ENCODE measurements at places on chromosomes 13 and 19. TPM values are rescaled to one million over a fixed set of nuclear protein-coding genes. Genes with fewer than 3 reads are reported as not detected.

GRCh38 chr13:101454767-101455166 is 2.3 kb downstream of the ITGBL1 start:
- no peak for DNase-seq

DNA sequence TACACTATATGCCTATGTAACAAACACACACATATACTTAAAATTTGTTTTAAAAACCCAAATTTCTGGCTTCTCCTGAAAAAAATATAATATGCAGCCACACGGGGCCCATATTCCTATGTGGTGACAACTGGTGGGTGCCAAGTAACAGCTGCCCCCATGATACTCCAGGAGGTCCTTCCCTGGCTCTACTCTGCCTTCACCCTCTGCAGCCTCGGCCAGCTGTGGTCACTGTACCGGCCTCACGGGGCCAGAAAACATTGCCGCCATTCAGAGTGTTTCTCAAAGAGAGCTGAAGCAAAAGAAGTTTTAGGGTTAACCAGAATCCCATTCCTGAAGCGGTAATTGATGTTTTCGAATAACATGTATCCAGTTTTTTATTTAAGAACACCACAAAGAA is 32.6 kb upstream of the POP4 start:
- DNase-seq = no peak

The FPR1 gene
- 6.7 TPM for total RNA-seq

DNA sequence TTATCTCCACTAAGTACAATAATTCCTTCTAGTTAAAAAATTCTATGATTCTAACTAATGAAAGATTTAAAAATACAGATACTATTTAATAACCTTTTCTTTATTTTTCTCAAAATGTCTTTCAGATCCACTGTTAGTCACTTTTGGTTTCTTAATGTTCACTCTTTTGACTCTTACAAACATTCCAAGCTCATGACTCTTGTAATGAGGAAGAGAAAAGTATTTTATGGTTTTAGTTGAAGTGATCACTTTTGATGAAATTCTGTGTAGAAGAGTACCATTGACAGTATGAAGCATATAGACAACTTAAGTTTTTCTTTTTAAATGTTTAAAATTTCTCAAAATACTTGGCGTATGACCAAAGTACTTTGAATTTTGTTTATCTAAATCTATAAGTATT is 27.8 kb downstream of the COG3 start:
- DNase-seq = no peak

The SYNGR4 gene
- total RNA-seq = not detected

The IFNL1 gene
- not detected for total RNA-seq

- no peak for DNase-seq
Observed at GRCh38 chr13:75366380-75367280, 115.3 kb downstream of the TBC1D4 start.

GRCh38 chr19:36006955-36007354 is 1.7 kb downstream of the SYNE4 start:
- DNase-seq = no peak

GRCh38 chr19:30558793-30559192 is 186.6 kb downstream of the ZNF536 start:
- no peak for DNase-seq

DNA sequence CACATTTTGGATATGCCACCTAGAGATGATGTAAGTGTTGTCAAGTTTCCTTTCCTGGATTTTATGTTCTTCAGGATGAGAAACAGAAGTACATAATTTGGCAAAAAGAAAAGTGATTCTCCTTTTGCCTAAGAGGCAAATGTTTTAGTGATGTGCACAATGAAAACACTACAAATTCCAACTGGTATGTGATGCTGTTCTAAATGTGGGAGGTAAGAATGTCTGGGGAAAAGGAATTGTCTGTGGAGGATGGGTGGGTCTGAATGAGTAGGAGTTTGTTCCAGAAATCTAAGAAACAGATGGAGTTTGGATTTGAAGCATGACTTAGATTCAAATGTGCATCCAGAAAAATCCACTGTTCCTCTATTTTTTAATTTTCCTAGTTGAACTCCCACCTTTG is 473.6 kb upstream of the SPRY2 start:
- no peak for DNase-seq

DNA sequence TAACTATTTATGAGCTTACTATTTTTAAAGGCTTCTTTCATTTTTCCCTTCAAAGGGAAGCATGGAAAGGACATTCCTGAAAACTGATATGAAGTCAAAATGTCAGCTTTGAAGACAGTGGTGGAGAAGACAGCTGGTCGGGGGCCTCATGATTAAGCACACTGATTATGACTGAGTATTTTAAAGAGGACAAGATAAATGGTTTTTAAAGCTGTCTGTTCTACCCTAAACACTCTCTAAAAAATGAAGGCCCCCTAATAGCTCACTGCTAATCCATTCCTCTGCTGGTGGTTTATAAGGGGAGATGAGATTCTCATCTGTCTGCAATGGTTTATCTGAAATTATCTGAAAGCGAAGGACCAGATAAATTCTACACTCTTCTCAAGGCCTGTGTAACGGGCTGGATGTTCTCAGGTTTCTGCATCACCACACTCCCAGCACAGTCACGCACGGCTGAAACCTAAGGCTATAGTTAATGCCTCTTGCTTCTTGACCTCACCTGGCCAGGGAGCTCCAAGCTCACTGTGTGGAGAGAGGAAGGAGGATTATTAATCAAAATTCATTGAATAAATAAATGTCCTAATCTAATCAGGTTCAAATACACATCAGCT is 86.9 kb upstream of the DOCK9 start:
- DNase-seq = no peak

DNA sequence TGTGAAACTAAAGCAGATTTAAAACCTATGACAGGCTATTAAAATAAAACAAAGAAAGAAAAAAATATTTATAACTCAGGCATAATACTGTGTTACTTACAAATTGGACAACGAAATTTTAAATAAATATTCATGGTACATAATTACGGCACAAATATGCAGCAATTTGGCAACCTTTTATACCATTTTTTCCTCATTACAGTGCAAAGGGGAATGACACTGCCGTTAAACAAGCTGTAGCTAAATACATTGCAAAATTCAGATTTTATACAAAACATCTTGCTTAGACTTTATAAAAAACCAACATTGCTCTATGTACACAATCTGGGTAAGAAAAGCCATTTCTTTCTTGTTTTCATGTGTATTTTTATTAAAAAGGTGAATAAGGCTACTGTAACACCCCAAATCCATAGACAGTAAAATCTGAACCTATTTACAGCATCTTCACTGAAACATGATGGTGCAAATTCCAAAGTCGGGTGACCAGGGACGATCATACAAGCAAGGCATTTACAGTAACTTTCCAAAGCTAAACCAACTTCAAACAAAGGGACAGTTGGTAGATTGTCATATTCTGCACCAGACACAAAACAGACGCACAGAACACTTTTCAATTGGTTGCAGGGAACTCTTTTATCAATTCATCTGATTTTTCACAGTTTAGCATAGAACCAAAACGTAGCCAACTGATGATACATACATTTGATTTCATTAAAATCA is 45.5 kb downstream of the EFNB2 start:
- DNase-seq = no peak

The PDE4C gene
- total RNA-seq = 0.47 TPM

Measured in occipital lobe (tissue), 3 donors.